Activated CD8-positive, alpha-beta memory T cell treated with anti-CD3 and anti-CD28 coated beads, Interleukin-2, amount 50 U/mL, for 48 hours (primary cell): ENCODE measurements at places on chromosomes 11 and 22.
A peak's percentile ranks its signal among the peaks of the same experiment; 100 is the strongest.

DNA sequence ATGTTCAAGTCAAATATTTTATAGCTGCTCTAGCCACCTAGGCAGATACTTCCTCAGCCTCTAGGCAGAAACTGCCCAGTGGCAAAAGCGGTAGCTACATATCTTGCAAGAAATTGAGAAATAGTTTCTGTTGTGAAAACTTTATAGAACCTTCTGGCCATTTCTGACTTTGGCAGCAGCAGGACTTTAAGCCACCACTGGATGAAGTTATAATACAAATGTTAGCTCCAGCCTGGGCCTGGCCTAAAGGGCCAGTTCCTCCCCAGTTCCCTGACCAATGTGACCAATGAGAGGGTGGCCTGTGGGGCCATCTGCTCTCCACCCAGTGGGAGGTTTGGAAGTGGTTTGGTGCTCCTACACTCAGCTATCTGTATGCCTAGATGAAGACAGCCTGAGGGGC lies 254.0 kb upstream of the NARS2 start:
- DNase-seq: no peak

GRCh38 chr11:34167961-34168360 lies 62.5 kb downstream of the NAT10 start:
- no peak for DNase-seq

- DNase-seq: no peak
Measured at GRCh38 chr11:106998116-106998915, 20.0 kb downstream of the GUCY1A2 start.

- DNase-seq: no peak
Measured at GRCh38 chr22:48055185-48055584, 1292.7 kb downstream of the TBC1D22A start.

GRCh38 chr22:46057246-46058090 lies 80.5 kb upstream of the WNT7B start:
- DNase-seq: peak; percentile 37

GRCh38 chr11:450809-451451 lies 851 bp downstream of the PTDSS2 start:
- DNase-seq: peak; percentile 82

GRCh38 chr22:47393191-47393590 lies 630.7 kb downstream of the TBC1D22A start:
- no peak for DNase-seq

DNA sequence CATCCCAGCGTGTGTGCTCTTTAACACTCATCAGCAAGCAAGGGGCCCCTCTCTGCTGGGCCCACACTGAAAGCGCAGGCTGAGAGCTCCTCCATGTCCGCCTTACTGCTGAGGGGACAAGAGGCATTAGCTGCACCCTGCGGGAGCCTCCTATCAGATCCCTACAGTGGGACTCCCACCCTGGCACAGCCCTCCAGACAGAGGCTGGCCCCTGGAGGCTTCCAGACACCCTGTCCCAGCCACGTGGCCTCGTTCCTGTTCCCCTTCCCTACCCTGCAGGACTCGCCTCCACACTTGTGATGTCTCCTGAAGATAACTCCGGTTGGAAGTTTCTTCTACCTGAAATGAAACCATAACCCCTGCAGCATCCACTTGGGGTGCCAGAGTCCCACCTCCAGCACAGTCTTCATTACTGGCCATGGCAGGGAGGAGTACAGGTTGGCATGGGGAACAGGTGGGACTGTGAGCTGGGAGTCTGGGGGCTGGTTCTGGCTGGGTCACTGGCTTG lies 5.0 kb upstream of the SH3BP1 start:
- DNase-seq: no peak

DNA sequence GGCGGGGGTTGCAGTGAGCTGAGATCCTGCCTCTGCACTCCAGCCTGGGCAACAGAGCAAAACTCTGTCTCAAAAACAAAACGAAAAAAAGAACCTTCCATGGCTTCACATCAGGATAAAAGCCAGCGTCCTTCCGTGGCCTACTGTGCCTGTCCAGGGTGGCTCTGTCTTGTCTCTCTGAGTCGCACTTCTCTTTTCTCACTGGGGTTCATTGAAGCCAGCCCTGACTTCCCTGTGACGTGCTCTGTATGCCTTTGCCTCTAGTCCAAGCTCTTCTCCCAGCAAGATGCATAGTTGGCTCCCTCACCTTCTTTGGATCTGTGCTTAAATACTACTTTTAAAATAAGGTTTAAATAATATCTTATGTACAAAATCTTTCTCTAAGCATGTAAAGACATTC lies 11.6 kb downstream of the ATXN10 start:
- DNase-seq: no peak

DNA sequence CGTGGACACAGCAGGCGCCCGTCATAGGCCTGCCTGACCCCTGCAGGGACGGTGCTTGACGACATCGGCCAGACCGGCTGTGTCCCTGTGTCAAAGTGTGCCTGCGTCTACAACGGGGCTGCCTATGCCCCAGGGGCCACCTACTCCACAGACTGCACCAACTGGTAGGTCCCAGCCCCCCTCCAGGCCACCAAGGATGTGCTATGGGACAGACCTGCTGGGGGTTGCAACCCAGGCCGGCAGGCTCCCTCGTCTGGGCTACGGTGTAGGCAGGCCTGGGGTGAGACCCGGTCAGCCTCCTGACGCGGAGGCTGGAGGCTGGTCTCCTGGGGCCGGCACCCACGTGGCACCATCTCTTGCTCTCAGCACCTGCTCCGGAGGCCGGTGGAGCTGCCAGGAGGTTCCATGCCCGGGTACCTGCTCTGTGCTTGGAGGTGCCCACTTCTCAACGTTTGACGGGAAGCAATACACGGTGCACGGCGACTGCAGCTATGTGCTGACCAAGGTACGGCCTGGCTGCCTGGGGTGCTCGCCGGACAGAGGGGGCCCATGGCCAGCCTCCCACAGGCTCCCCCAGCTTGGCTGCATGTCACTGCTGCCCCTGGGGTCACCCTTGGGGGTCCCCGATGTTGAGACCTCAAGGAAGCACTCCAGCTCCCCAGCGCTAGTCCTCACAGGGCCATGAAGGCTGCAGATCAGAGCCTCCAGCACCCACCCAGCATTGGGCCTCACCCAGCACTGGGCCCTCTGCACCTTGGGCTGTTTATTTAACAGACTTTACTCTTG lies 7.7 kb downstream of the MUC5AC start:
- no peak for DNase-seq

DNA sequence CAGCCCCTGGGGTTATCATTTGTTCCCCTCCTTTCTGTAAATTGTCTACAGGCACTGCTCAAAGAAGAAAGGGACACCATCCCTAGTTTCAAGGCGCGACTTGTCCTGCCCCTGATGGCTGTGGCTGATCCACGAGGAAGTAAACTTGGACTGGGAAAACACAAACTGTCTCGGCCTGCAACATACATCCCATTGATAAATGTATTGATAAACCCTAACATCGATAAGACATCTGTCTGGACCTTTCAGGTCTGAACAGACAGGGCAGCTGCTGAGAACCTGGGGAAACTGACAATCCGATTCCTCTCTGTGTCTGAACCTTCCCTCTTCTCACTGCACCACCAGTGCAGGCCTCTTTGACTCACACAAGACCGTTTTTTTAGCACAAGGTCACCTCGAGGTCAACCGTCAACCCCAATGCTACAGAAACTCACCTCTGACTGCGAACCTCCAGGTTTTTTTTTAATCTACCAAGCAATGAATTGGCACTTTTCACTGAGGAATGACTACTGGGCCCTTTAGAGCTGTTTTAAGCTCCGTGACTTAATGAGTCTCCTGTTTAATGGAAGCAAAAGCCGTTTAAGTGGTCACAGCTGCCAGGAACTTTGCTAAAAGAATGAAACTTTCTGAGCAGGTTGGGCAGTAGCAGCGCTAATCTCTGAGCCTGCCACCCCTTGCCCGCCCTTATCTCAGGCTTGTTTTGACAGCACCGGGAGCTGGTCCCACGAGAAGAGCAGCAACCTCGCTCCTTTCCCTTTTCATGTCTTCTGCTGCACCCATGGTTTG lies 203.8 kb upstream of the TMEM45B start:
- no peak for DNase-seq

DNA sequence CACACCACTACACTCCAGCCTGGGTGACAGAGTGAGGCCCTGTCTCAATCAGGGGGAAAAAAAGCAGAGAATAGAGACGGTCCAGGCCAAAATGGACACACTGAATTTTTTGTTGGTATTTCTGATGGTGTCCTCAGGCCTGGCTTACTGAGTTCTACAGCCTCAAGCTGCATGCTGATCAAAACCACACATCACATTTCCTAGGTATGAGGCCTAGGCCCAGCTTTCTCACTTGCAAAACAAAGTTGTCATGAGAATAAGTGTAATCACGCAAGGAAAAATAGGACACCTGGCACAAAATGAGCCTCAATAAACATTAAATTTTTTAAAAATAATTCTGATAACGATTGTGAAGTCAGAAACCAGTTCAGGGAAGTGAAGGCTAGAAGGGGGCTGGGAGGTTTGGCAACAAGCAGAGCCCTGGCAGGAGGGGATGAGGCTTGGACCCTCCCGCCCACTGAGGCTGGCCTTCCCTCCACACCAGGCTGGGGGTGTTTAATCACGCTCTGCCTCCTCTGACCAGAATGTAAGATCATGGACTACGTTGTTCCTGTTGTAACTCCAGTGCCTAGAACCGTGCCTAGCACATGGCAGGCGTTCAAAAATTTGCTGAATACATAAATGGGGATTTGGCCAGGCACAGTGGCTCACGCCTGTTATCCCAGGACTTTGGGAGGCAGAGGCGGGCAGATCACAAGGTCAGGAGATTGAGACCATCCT lies 18.1 kb downstream of the PACSIN2 start:
- no peak for DNase-seq
